ENCODE measurements at places on chromosomes 7 and 10.

DNA sequence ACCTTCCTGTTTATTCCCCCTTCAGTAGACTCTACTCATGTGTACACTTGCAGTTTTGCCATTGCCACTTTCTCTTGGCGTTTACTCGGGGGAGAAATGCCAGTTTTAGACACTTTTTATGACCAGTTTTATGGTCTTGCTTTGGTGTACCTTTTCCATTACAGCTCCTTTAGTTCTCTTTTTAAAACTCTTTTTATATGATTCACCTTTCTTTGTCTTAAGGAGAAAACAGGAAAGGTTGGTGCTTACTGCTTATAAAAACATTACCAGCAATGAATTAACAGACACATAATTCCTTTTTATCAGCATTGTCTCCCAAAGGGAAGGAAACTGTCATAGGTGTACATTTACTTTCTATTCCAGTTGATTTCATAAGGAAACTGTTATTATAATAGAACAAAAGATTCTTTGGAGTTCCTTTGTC is 11.9 kb downstream of the TSPAN13 start:
- no peak for DNase-seq

DNA sequence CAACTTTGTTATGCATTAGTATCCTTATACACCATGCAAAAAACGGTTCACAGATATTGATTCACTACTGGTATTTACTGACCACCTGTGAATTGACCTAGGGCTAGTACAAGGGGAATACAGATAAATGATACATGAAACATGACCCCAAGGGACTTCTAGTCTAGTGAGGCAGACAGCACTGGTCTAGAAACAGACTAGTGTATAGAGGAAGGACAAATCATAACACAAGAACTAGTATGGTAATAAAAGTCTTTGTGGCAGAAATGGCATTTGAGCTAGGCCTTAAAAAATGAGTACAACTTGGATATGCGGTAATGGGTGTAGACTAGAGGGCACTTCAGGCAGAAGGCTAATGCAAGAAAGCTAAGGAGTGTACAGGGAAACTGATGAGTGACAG is 86.6 kb downstream of the SLC25A13 start:
- no peak for DNase-seq

DNA sequence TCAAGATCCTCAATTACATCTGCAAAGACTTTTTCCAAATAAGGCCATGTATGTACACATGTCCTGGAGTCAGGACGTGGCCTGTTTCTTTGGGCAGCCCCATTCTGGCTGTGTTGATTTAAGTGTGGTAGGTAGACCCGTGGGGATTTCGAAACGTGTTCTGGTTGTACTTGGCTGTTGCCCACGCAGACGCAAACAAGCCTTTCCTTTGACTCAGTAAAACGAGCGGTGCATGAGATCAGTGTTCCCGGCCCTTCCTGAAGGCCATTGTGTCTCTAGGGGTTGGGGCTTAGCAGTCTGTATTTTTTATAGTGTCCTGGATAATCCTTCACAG is 64.8 kb upstream of the DNAJB6 start:
- no peak for DNase-seq

GRCh38 chr7:40500219-40500618 is 365.4 kb downstream of the SUGCT start:
- no peak for DNase-seq

GRCh38 chr7:37832194-37832593 is 16.2 kb upstream of the NME8 start:
- DNase-seq = peak; percentile 15

DNA sequence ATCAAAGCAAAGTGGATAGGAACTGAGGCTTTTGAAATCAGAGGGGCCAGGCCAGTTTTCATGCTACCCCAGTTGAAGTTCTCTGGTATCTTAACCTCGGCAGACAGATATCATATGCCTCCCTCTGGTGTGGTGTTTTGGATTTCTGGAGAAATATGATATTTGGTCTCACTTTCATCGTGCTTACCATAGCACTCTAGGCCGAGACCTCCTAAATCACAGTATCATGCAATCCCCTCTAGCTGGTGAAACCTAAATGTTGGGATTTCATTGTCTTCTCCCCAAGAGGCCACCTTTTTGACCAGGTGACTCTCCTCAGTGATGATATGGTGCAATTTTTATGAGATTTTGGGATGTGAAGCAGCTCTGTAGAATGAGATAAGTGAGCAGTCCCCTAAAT is 183.5 kb downstream of the CREB5 start:
- no peak for DNase-seq

DNA sequence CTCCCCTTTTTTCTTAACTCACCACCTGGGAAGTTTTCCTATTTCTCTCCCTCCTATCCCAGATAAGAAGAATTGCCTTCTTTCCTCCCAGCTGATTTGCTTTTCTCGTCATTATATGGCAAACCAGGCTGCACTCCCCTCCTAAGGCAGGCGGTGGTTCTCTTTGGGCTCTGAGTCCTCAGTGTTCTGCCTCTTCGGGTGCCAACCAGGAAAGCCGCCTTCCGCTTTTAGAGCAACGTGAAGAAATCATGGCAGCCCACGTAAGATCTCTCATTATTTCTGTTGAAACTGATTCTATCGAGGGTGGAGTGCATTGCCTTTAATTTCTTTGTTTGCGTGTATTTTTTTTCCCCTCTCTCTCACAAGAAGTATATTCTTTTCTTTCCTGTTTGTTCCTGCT is 141.9 kb downstream of the CUX1 start:
- no peak for DNase-seq

GRCh38 chr7:145489609-145490008 is 627.0 kb upstream of the CNTNAP2 start:
- DNase-seq = no peak

All from activated naive CD8-positive, alpha-beta T cell treated with anti-CD3 and anti-CD28 coated beads, Interleukin-2, amount 50 U/mL, for 24 hours (primary cell).